M059J (cell line): ENCODE measurements at places on chromosomes 4 and X.

DNA sequence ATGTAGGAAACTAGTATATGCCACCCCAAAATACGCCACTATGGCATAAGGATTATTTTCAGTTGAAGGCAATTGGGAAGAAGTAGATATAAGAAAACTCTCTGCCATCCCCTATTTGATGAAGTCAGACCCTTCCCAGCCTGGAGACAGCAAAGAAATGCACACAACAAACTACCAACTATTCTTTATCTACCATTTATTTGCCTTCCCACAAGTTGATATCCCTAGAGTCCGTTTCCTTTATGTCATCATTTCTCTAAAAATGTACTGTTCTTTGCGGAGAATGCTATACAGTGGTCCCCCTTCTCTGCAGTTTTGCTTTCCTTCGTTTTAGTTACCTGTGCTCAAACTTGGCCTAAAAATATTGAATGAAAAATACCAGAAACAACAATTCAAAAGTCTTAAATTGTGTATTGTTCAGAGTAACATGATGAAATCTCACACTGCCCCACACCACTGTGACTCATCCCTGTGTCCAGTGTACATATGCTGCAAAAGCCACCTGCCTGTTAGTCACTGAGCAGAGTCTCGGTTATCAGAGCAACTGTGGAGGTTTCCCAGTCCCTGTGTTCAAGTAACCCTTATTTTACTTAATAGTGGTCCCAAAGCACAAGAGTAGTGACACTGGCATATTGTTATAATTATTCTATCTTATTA is 152.3 kb downstream of the WDFY3 start:
- DNase-seq, result peak; percentile 75

GRCh38 chrX:110294087-110294486 is 23.8 kb downstream of the AMMECR1 start:
- no peak for DNase-seq

GRCh38 chr4:72031868-72032608 is at the start of gene NPFFR2:
Gene NPFFR2 (plus strand): TSS chr4:72032000. CDS start chr4:72128592, 96,592 bp downstream.
- DNase-seq, result no peak

- peak; percentile 55 for DNase-seq
These were observed 1.4 kb downstream of the MAMLD1 start for GRCh38 chrX:150364347-150365050.

DNA sequence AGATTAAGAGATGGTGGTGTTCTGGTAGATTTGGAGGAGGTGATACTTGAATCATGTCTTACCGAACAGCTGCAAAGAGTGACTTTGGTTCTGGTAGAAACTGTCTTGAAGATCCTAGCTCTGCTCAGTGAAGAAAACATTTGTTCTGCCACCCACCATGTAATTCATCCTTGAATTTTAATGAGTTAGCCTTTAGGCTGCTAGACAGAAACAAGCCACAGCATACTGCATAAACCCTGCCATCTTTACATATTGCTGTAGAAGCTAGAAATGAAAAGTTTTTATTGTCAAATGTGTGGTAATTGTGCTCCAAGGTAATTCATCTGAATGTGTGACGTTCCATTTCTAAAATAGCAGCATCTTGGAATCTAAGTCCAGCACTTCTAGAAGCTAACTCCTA is 161.0 kb upstream of the RAPGEF2 start:
- no peak for DNase-seq

GRCh38 chr4:186500721-186501304 is 54.6 kb downstream of the MTNR1A start:
- DNase-seq, result no peak

- DNase-seq, result no peak
These were observed 76.0 kb upstream of the GPM6B start for GRCh38 chrX:13892856-13893255.

GRCh38 chrX:107748506-107748905 is 27.1 kb downstream of the TSC22D3 start:
- DNase-seq, result no peak

DNA sequence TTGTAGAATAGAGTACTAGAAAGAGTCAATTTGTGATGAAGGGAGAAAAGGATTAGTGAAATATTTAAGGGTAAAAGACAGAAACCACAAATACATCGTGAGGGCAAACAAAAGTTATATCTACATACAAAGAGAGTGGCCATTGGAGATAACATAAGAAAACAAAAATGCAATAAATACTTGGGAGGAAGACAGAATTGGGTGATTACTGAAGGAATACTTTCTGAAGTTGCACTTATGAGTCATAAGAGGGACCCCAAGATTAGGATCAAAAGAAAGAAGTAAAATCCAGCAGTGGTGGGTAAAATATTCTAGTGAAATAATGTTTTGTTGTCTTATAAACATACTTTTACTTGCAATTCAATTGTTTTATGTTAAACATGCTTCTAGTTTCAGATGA is 53.7 kb downstream of the GLRA3 start:
- no peak for DNase-seq

- DNase-seq, result no peak
These were observed 29.3 kb upstream of the SRPX start for GRCh38 chrX:38249965-38250364.

GRCh38 chr4:152039691-152040090 is 278.9 kb upstream of the GATB start:
- no peak for DNase-seq

- DNase-seq, result peak; percentile 10
These were observed 612.5 kb upstream of the TECRL start for GRCh38 chr4:65021737-65022136.

GRCh38 chr4:26346203-26346620 is 25.4 kb downstream of the RBPJ start:
- no peak for DNase-seq

DNA sequence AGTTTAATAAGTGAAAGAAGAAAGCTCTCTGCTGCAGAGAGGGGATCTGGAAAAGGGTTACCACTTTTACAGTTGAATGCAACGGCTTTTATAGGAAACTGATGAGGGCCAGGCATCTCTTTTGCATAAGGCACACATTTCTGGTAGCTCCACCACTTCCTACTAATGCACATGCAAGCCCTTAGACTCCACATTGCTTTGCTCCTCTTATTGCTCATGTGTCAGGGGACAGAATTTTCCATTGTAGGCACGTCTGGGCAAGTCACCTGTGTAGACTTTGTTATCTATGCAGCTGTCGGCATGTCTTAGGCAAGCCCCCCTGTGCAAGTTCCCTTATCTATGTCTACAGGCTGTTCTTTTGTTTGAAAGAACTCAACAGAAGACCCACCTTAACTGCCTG is 294.6 kb upstream of the STS start:
- no peak for DNase-seq

GRCh38 chr4:123170843-123171242 is 225.8 kb upstream of the SPRY1 start:
- no peak for DNase-seq

GRCh38 chr4:112172180-112172579 is 26.9 kb downstream of the FAM241A start:
- DNase-seq, result no peak

DNA sequence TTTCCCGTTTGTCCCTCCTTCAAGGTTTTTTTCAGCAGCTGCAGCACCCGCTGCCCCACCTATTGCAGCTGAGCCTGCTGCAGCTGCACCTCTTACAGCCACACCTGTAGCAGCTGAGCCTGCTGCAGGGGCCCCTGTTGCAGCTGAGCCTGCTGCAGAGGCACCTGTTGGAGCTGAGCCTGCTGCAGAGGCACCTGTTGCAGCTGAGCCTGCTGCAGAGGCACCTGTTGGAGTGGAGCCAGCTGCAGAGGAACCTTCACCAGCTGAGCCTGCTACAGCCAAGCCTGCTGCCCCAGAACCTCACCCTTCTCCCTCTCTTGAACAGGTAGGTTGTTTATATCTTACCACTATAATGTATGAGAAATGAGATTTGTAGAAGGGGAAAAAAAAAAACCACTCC is 4.5 kb downstream of the PRR27 start:
- DNase-seq, result no peak

DNA sequence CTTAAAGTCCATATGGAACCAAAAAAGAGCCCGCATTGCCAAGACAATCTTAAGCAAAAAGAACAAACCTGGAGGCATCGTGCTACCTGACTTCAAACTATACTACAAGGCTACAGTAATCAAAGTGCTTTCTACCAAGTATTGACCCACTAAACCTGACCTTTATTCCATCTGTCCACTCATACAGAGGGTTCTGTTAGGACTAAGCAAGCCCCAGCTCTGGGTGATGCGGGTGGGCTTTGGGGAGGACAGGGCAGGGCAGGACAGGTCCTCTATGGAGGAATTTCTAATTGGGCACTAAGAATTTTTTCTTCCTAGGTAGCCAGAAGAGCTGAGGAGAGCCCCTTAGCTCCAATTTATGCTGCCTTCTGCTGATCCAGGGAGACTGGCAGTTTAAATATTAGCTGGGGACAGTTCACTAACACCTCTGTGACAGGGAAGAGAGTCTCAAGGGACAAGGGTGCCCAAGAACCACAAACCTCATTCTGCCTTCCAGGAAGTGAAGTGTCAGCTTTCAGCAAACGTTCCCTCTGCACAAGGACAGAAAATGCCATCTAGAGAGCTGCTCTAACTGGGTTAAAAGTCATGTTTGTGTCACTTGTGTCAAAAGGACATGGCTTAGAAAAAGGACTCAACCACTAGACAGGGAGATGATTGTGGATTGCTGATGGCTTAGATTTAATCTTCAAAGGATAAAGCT is 143.2 kb downstream of the KIT start:
- peak; percentile 7 for DNase-seq

- DNase-seq, result peak; percentile 79
These were observed 855.1 kb upstream of the INTU start for GRCh38 chr4:126777649-126778048.

GRCh38 chrX:64192040-64192439 is 13.5 kb downstream of the AMER1 start:
- DNase-seq, result no peak

GRCh38 chrX:112235547-112235946 is 153.0 kb upstream of the TRPC5 start:
- peak; percentile 29 for DNase-seq

DNA sequence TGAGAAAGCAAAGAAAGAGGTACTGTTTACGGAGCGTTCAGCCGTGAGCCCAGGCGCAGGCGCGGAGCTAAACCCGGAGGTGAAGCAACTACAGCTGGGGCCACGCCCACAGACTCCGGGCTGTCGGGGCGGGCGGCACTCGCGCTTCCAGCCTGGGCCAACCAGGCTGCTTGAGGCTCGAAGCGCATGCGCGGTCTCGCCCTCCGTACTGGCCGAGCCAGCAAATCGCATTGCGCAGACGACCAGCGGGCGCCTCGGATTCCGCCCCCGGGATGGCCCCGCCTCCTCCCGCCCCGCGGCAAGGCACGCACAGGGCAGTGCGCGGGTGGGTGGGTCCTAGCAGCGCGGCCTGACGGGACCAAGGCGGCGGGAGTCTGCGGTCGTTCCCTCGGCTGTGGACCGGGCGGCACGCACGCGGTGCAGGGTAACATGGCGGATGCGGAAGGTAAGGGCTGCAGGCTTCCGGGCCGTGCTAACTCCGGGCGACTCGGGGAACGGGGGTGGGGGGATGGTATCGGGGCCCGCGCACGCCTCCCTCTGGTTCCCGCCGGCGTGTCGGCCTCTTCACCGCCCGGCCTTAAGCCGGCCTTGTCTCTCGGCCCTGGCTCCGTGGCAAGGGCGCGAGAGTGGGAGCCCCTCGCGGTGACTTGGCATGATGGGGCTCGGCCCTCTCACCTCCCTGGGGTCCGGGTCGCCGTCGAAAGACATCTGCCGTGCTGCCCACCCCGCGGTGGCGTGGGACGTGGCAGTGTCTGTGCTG is at the start of gene DKC1:
Gene DKC1, plus strand, starts transcription at position 328 of the 760 bp plus-strand sequence. Its CDS starts 102 bp downstream, at position 430.
- DNase-seq, result peak; percentile 97

DNA sequence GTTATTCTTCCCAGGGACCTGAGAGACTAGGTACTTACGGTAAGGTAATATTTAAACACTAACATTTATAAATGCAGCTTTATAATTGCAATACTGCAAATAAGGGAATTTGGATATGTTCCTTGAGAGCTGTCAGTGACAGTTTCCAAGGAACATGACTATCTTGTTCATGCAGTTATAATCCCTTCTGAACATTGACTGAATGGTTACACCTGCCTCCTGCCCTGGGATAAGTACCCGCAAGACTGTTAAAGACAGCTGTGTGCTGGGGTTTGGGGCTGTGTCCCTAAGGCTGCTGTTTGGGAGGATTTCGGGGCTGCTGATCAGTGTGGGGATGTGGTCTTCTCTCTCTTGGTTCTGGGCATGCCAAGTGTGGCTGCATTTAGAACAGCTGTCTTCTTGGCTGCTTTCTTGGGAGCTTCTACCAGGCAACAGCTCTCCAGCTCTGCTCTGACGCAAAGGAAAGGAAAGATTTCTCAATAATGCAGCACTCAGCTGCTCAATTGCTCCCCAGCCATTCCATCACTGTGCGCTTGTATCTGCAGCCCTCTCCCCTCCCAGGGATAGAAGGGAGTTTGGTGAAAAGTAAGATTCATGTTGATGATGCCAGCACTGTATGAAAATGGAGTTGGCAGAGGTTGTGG is 298.8 kb upstream of the TAPT1 start:
- DNase-seq, result no peak

DNA sequence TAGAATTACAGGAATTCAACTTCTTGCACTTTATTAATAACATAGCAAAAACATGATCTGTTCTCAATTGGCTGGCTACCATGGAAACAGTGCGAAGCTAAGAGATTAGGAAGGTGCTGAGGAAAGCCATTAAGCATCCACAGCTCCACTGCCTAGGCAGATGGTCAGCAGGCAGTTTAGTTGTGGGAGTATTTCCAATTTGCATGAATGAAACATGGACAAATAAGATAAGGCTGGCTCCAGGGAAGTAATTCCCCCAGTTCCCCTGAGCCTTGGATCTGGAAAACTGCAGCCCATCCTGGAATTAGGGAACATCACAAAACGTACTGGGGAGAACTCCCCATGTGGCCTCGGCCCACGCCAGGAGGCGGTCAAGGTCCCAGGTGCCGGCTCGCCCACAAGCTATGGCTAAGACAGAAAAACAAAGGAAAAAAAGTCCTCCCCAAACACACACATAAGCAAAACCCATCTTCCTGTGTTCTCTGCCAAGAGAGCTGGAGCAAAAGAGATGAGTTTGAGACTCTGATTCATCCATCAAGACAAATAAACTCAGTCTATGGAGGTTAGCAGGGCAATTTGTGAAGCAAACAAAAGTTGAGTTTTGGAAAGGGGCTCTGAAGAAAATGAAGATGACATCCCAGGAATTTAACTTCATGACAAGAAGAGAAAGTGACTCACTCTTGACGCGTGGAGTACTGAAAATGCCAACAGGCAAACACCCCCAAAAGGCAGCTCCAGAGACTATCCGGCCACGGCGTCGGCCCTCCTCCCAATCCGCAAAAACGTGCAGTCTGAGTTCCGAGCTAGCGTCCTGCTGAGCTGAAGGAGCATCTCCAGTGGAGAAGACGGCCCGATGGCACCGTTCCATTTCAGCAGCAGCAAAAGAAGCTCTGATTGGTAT is 45.1 kb downstream of the IGFBP7 start:
- peak; percentile 92 for DNase-seq

DNA sequence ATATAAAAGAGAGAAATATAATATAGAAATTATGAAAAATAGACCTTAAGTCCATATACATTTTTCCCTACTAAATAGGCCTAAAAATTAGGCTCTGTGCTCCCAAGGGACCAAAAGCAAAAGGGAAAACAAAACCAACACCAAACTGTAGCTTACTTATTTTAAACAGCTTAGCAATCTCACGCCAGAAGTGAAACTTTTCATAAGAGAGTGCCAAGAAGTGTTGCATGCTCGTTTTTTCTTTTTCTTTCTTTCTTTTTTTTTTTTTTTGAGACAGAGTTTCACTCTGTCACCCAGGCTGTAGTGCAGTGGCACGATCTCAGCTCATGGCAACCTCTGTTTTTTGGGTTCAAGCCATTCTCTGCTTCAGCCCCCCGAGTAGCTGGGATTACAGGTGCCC is 250.4 kb downstream of the TMA16 start:
- DNase-seq, result no peak

- DNase-seq, result peak; percentile 20
These were observed 20.7 kb downstream of the PCGF3 start for GRCh38 chr4:726235-726787.

GRCh38 chrX:124086411-124086810 is 124.9 kb downstream of the STAG2 start:
- no peak for DNase-seq
